Coronary artery (tissue), 2 donors: ENCODE measurements at places on chromosomes 16 and 17.

DNA sequence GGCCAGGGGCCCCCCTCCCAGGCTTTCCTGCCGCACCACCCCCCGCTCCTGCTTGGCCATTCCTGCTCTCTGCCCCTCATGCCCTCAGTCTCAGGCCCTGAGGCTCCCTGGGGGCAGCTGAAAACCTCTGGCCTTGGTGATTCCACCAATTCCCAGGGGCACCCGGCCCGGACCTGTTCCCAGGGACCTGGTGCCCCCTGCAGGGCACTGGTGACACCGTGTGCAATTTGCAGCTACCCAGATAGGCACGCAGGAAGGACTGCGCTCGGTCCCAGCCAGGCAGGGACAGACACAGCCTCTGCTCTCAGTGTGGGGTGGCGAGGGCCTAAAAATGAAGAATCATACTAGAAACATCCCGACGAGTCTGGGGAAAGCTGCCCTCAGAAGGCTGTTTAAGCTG lies 13.4 kb downstream of the WFDC1 start:
- peak; percentile 87 for DNase-seq

DNA sequence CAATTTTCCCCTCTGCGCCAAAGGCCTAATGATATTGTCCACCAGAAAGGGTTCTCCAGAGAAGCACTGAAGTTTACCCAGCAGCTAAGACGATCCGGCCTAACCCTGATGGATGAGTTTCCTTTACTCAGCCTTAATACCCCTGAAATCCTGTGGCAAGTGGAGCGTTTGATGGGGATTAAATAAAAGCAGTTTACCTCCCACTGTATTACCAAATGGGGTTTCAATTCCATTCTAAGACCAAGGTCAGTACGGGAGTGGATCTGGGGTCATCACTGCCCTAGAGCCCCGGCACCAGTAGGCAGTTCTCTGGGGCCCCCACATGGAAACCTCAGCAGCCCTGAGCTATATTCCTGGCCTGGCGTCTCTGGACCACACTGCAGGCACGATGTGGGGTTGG lies 97.1 kb upstream of the NOL11 start:
- no peak for DNase-seq

- DNase-seq, result no peak
These were observed 146.3 kb downstream of the CMIP start for GRCh38 chr16:81590714-81591544.

GRCh38 chr17:62309396-62309795 lies 71.0 kb upstream of the EFCAB3 start:
- DNase-seq, result no peak

GRCh38 chr16:56245197-56245596 lies 53.9 kb downstream of the GNAO1 start:
- DNase-seq, result no peak

DNA sequence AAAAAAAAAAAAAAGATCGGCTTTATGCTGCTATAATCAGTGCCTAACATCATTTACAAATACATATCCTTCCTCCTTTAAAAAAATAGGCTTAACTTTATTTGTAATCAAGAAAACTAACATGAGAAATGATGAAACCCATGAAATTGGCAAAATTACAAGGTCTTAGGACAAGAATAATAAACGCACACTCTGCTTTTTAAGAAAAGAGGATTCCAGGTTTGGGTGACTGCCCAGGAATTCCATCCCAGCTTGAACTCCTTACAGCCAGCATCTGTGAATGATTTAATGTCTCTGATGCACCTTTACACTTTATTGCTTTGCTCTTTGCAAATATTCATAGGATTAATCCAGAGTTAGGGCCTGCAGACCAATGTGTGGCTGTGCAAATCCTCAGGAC lies 196.0 kb downstream of the CBLN1 start:
- no peak for DNase-seq

GRCh38 chr16:57319646-57320045 lies 35.2 kb upstream of the PLLP start:
- DNase-seq, result no peak

DNA sequence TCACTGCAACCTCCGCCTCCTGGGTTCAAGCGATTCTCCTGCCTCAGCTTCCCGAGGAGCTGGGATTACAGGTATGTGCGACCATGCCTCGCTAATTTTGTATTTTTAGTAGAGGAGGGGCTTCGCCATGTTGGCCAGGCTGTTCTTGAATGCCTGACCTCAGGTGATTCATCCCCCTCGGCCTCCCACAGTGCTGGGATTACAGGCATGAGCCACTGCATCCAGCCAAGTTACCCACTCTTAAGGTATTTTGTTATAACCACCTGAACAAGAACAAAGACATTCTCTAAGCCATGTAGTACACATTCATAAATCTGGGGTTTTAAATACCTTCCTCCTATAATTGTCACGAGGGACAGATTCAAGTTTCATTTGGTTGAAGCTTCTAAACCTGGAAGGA lies 12.3 kb upstream of the TMEM170A start:
- DNase-seq, result no peak

DNA sequence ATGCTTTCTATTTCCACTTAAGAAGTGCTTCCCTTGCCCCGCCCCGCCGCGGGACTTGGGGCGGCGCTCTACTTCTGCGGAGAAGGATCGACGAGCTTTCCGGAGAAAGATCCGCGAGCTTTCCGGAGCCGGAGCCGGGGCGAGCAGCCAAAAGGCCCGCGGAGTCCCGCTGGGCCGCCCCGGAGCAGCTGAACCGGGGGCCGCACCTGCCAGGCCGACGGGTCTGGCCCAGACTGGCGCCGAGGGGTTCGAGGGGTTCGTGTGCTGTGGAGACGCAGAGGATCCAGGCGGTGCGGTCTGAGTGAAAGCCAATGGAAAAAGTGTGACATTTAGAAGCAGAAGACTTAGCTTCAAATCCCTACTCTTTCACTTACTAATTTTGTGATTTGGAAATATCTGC lies 50.8 kb downstream of the TBC1D26 start:
- no peak for DNase-seq

DNA sequence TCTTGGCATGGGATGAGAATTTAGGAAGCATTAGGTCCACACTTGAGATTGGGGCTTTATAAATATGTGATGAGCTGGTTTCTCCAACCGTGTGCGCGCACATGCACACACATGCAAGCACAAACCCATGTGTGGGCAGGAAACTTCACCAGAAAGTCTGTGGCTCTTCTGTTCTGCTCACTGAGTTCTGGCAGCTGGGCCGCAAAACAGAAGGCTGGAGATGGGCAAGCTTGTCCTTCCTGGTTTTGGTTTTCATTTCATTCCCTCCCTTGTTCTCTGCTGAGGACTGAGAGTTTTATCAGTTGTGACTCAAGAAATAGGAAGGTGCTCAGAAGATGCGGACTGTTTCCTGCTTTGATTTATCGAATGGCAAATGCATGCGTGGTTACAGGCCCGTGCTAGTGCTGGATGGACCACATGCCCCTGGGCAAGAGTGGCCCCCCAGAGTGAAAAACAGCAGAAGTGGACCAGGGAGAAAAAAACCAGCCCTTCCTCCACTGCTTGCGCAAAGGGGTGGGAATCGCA lies 14.1 kb downstream of the MAP3K14 start:
- DNase-seq, result no peak

GRCh38 chr16:3084969-3085670 lies 14.0 kb downstream of the ZSCAN10 start:
- DNase-seq, result no peak

DNA sequence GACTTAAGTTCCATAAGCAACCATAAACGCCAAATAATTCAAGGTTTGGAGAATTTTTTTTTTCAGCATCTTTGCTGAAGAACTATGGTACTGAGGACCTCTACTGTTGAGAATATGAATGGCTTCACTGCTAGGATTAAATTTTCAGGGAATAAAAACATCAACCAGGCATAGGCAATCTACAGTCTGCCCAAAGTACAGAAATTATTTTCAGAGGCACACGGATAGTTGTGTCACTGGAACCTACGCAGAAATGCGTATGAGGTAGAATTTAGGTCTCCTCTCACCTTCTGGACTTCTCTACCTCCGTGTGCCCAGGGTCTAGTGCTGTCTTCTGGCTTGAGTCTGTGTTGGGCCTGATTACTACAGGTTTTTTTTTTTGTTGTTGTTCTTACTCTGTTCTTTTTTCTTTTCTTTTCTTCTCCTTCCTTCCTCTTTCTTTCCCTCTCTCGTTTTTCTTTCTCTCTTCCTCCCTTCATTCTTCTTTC lies 39.7 kb downstream of the NACA2 start:
- no peak for DNase-seq

- no peak for DNase-seq
These were observed 4.0 kb downstream of the DOC2A start for GRCh38 chr16:30006659-30007377.

GRCh38 chr17:40666331-40666730 lies 1.4 kb upstream of the KRT222 start:
- no peak for DNase-seq

GRCh38 chr17:77375108-77375916 lies 234.5 kb downstream of the SEC14L1 start:
- DNase-seq, result no peak

- no peak for DNase-seq
These were observed 118.5 kb upstream of the ZFHX3 start for GRCh38 chr16:73166441-73166851.

DNA sequence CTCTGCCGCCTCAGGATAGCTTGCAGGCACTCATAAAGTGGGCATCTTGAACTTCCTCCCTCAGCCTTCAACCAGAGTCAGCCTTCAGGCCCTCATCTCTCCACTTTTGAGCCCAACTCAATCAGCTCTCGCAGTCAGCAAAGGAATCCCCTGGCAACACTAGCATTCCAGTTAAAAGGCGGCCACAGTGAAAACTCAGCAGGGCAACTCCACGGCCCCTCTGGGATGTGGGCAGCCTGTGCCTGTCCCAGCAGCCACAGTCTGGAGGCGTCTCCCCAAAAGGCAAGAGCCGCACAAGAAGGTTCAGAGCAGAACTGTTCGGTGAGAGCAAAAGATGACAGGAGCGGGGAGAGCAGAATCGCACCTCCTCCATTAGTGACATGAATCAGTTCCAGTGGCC lies 9.0 kb downstream of the TMEM11 start:
- no peak for DNase-seq

GRCh38 chr17:22278302-22279275 lies 586.3 kb downstream of the KCNJ18 start:
- DNase-seq, result peak; percentile 64

- DNase-seq, result no peak
These were observed 14.4 kb downstream of the ZNF232 start for GRCh38 chr17:5097101-5097834.

DNA sequence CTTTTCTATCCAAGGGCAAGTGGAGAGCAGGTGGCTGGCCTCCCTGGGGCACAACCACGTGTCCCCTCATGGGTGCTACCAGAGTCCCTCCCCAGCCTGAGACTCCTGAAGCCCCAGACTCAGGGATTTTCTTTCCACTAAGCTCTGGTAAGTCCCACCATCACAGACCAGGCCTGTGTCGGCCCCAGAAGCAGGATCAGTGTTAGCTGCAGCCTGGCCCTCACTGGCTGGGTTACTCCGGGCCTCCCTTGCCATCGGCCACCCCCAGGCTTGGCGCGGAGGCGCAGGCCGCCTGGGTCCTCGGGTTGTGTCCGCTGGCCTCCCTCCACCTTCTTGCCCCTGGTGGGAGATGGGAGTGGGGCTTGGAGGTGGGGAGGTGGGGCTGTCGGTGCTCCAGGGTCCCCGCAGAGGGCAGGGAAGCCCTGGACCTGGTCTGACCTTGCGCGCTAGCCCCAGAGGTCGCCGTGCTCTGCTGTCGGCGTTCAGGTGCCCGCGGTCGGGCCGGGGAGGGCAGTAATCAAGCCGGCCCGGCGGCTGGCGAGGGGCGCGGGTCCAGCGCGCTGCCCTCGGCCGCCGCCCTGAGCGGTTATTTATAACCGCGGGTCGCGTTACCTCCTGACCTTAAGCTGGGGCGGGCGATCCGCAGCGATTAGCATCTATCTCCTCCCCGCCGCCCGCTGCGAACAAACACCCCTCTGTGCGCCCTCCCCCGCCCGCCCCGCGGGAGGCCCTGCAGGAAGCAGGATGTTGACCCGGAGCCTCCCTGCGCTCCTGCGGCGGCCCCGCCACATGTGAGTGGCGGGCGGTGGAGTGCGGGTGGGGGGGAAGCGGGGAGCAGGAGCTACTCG lies 78.1 kb upstream of the TOB1 start:
- DNase-seq, result peak; percentile 78

DNA sequence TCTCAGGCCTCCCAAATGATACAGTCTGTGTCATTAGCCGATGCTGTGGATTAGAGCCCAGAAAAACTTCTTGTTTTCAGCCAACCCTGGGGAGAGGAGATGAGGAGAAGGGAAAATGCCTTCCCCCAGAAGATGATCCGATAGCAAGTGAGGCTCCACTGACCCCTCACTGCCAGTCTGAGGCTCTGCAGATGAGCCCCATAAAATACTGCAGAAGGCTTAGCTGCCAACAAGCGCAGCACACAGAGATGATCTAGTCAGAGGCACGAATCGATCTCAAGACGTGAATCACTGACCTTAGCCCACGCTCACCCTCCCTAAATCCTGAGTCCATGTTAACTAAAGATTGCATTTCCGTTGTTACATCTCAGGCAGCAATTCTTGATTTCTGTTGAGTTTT lies 31.5 kb downstream of the SALL1 start:
- DNase-seq, result no peak

- no peak for DNase-seq
These were observed 2.1 kb upstream of the UBB start for GRCh38 chr17:16378636-16379282.

GRCh38 chr16:67922221-67922620 lies 9.4 kb downstream of the CTRL start:
- no peak for DNase-seq

DNA sequence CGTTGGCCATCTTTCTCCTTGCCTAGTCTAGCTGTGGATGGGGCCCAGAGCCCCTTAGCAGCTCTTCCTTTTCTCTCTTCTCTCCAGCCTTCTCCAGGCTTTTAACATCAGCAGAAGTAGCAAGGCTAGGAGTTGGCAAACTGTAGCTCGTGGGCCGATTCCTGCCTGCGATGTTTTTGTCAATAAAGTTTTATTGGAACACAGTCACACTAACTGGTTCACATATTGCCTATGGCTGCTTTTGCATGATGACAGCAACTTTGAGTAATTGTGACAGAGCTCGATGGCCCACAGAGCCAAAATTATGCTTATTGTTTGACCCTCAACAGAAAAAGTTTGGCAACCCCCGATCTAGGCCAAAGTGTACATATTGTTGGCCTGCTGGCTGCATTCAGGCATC lies 199.9 kb downstream of the RBFOX1 start:
- DNase-seq, result no peak

DNA sequence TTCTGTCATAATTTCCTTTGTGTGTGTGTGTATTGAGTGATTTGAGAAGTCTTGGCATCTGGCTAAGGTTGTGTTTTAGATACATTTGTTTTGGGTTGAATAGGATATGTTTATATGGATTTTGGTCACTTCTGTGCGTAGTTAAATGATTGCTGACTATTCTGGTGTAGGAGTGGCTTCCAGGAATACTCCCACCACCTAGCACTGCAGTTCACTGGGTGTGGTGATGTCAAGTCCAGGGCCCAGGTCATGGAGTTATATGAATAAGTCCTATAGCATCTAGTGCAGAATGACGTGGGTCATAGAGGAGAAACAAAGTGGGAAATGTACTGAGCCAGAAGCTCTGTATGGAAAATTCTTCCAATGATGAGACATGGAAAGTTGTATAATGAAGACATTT lies 465.4 kb upstream of the CCL2 start:
- no peak for DNase-seq

GRCh38 chr16:24754543-24754942 lies 25.1 kb downstream of the TNRC6A start:
- DNase-seq, result no peak
